ENCODE measurements at places on chromosomes 5 and 9. TPM values are rescaled to one million over a fixed set of nuclear protein-coding genes. Genes with fewer than 3 reads are reported as not detected.

DNA sequence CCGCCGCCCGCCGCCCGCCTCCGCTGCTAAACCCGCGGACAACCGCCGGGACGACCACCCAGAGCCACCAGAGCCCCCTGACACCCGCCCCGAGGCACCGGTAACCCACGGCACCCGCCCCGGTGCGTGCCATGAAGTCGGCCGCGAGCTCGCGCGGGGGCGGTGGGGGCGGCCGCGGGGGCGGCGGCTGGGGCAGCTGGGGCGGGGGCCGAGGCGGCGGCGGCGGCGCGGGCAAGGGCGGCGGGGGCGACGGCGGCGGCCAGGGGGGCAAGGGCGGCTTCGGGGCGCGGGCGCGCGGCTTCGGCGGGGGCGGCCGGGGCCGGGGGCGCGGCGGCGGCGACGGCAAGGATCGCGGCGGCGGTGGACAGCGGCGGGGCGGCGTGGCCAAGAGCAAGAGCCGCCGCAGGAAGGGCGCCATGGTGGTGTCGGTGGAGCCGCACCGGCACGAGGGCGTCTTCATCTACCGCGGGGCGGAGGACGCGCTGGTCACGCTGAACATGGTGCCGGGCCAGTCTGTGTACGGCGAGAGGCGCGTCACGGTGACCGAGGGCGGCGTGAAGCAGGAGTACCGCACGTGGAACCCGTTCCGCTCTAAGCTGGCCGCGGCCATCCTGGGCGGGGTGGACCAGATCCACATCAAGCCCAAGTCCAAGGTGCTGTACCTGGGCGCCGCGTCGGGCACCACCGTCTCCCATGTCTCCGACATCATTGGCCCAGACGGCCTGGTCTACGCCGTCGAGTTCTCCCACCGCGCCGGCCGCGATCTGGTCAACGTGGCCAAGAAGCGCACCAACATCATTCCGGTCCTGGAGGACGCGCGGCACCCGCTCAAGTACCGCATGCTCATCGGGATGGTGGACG, 499 bp downstream of the FBLL1 start:
- DNase-seq: no peak

GRCh38 chr5:360257-361027, 38.9 kb downstream of the AHRR start:
- DNase-seq: no peak

GRCh38 chr5:176995896-176996767, 10.4 kb downstream of the UIMC1 start:
- no peak for DNase-seq

Gene TRIM41
- 27.9 TPM for total RNA-seq

Gene SGCD
- total RNA-seq: 5.3 TPM

Gene PCDHAC1
- total RNA-seq: 10.1 TPM
